ENCODE measurements at places on chromosomes 3 and 15.

DNA sequence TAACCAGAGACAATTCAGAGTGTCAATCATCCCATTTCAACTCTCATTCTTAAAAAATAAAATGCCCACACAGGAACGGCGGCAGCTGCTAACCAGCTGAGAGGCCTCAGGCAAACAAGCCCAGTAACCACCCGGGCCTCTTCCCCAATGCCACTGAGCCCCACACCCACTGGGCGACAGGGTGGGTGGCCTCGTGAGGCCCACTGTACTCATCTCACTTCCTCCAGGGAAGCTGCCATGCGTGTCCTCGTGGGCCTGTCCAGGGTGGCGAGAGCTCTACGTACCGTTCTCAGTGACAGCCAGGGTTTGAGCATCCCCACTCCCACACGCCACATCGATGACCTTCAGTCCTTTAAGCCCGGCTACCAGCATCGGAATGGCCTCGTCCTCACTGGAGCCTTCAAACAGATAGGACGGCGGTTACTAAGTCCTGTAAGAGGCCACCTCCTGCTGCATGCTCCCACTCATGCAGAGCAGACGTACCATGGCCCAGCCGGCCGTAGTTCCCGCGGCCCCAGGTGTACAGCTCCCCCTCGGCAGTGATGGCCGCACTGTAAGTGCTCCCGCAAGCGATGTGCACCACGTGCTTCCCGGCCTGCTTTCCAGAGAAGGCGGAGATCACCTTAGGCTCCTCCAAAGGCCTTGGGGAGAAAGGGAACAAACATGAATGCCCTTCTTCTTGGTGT lies 56.5 kb downstream of the HERC2 start:
- no peak for DNase-seq

GRCh38 chr15:51576911-51577500 lies 45.6 kb downstream of the DMXL2 start:
- no peak for DNase-seq

DNA sequence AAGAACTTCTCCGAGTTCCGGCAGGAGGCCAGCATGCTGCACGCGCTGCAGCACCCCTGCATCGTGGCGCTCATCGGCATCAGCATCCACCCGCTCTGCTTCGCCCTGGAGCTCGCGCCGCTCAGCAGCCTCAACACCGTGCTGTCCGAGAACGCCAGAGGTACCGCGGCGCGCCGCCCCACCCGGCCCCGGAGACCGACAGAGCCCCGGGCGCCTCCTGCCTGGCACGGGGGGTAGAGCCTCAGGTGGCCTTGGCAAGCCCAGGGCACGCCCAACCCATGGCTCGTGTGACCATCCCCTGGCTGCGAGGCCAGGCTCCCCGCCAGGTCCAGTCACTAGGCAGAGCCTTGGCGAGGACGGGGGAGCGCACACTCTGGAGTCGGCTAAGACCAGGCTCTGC lies 134.1 kb downstream of the LRRK1 start:
- DNase-seq = no peak

- no peak for DNase-seq
Observed at GRCh38 chr15:67946701-67947100, 106.9 kb upstream of the RNU6-1 start.

GRCh38 chr3:183306798-183307671 lies 54.0 kb downstream of the B3GNT5 start:
- DNase-seq = no peak

- no peak for DNase-seq
Observed at GRCh38 chr3:6739288-6739687, 121.6 kb upstream of the GRM7 start.

- no peak for DNase-seq
Observed at GRCh38 chr3:48215466-48215865, 7.8 kb upstream of the CAMP start.

DNA sequence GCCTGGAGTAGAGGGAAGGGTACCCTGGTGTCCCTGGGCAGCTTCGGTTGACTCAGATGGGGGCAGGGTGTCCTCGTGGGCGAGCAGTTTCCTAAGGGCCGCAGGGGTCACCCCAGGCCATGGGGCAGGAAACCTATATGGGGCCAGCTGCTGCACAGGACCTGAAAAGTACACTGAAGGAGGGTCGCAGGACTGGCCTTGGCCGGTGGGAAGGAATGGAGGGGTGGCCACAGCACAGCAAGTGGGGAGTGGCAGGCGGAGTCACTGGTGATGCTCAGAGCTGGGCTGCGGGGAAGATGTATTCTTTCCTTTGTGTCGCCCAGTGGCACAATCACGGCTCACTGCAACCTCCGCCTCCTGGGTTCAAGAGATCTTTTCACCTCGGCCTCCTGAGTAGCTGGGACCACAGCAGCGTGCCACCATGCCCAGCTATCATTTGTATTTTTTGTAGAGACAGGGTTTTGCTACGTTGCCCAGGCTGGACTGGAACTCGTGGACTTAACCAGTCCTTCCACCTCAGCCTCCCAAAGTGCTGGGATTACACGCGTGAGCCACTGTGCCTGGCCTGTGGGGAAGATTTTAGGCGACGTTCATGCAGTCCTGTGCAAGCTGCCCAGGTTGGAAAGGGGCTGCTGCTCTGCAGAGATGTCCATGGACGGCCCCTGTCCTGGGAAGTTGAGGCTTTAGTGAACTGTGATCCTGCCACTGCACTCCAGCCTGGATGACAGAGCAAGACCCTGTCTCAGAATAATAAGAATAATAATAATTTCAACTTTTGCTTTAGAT lies 57.2 kb downstream of the EFCAB12 start:
- DNase-seq = no peak
